ENCODE measurements at places on chromosomes 2 and 18.

DNA sequence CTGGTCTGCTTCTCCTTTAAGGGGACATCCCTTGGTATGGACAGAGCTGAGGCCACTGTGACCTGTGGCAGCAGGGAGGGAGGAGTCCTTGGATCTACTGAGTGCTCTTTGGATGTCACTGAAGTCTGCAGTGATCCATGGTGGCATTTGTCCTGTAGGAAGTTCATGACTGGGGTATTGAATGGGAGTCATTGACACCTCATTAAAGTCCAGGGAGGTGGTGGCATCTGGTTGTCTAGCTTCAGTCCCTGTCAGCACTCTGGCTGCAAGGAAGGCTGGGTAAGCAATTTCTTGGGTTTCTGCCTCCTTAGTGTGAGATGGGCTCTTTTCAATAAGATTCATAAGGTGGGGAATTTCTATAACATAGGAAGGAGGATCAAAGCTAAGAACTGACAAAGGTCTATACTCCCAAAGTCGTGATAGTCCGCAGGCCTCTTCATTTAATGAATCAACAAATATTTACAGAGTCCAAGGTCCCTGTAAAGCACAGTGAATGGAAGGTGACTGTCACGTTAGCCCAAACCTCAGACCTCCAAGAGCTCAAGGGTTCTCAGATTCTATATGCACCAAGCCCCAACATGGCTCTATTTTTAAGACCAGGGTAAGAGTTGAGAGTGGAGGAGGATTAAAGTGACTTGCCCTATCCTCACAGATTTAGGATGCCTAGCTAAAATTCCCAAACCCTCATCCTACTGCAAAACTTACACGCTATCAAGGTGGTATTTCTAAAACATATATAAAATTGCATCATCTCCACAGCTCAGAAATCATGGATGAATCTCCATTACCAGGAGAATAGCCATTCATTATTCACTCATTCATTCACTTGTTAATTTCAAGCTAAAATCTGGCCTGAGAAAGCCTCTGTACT, 40.2 kb downstream of the THNSL2 start:
- no peak for DNase-seq

- no peak for DNase-seq
Observed at GRCh38 chr2:118943286-118943685, 1.3 kb downstream of the MARCO start.

GRCh38 chr18:71028285-71028762, 739.5 kb downstream of the SOCS6 start:
- no peak for DNase-seq

GRCh38 chr2:170155022-170155722, 22.8 kb upstream of the MYO3B start:
- no peak for DNase-seq

GRCh38 chr2:147211484-147211883, 633.3 kb upstream of the ACVR2A start:
- DNase-seq: no peak

DNA sequence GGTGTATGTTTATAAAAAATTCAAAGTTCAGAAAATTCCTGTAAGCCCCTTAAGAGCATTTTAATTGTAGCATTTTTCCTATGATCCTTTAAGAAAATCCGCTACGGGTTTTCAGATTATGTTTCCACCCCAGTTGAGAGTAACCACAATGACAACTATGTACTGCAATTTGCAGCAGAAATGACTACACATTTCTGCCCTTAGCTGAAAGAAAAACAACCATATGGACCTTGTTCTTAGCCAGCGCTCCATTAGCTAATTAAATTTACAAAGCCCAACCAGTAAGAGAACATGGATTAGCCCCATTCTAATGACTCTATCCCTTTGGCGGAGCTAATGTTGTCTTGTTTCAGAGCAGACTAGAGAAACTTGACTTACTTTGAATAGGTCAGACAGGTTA, 247.6 kb downstream of the SLC8A1 start:
- DNase-seq: no peak

DNA sequence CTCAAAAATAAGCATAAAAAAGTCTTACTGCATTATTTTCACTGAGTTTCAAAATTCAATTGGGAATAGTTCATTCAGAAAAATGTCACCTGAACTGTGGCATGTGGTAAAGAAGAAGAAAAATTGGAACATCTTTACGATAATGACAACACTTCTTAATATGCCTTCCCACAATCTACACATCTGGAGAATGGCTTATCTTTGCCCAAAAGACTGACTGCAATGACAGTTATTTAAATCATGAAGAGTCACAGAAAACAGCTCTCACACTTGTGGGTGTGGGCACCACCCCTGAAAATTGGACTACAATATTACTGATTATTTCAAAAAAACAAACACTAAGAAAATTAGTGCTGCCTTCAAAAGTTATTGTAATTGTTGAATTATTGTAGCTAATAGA, 152.3 kb downstream of the USP34 start:
- no peak for DNase-seq

DNA sequence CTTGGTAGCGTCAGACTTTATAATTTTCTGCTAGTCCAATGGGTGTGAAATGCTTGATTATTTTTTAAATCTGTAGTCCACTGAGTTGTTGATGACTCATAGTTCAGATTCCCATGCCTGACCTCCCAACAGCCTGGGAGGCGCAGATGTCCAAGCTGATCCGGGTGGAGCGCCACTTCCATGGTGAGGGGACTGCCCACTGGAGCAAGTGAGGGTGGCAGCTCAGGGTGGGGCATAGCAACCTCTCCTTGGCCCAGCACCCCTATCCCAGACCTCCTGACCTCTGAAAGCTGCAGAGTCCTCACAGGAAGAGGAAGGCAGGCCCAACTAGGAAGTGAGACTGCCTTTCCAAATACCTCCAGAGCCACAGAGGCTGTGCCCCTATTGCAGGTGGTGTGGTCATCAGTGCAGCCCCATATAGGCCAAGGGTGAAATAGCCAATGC, 4.4 kb downstream of the MAL start:
- DNase-seq: no peak

- DNase-seq: no peak
Observed at GRCh38 chr18:10424585-10425307, 29.7 kb upstream of the APCDD1 start.

DNA sequence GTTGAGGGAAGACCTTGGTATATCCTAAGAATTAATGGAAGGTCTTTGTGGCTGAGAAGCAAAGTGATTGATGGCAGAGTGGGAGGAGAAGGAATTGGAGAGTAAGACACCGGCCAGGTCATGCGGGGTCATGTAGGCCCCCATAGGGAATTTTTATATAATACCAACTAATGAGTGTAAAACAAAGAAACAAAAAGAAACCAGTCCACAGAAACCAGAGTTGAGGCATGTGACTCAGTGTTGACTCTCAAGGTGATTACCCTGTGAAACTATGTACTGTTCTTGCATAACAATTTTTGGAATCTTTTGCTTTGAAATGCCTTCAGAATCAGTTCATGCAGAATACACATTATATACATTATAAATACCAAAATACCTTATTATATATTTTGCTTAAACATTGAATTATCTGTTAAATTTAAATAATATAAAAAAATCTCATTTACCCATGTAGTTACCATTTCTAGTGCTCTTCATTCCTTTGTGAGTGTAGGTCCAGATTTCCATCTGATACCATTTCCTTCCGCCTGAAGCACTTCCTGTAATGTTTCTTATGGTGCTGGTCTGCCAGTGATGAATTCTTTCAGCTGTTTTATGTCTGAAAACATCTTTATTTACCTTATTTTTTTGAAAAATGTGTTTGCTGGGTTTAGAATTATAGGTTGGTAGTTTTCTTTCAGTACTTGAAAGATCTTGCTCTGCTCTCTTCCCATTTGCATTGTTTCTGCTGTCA, 8.6 kb downstream of the CLIP4 start:
- no peak for DNase-seq

DNA sequence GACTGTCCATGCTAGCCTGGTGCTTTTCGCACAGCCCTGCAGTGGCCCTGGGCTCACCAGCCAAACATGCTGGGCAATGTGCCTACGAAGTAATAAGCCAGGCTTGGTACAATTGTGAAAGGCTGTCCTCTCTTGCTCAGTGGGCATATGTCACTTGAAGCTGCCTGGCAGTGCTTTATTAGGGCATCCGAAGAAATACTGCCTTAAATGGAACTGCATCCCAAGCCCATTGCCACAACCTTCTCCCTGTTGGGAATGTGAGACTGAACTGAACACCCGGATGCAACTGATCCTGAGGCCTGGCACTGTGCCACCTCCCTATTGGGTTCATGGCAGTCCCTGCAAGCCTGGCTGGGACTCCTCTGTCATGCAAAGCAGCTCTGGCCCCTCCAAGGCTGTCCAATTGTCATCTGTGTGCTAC, 15.9 kb downstream of the CAPG start:
- DNase-seq: no peak

GRCh38 chr2:237758185-237758584, 40.4 kb upstream of the RBM44 start:
- no peak for DNase-seq

DNA sequence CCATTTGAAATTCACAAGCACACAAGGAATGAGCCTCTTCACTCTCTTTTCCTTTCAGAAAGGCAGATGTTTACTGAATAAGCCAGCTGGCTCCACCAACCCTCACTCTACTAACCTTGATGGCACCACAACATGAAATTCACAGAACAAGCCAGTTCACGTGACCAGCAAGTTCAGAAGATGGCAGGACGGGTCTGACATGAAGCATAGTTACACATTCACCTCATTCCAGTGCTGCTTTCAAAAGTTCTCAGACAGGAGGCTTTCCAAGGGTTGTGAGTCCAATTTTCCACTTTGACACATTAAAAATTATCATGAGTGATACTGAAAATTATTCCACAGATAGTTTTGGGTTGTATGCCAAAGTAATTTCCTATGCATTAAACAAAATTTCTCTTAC, 74.2 kb upstream of the MBOAT2 start:
- no peak for DNase-seq

GRCh38 chr2:228268756-228269155, 87.3 kb upstream of the SPHKAP start:
- no peak for DNase-seq

DNA sequence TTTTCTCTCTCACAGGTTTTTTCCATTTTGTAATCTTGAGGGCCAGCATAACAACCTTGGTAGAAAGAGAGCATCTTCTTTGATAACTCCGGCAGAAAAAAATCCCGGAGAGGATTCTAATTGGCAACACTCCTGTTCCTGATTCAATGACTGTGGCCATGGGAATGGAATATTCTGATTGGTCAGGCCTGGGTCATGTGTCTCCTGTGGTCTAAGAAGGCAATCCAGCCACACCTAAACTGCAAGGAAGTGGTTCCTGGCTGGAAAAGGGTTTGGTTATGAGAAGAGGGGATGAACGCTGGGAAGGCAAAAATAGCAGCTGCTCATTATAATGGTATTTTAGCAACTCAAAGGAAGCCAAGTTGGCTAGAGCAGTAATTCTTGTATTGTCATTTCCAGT, 24.8 kb upstream of the ZNF638 start:
- DNase-seq: no peak

- no peak for DNase-seq
Observed at GRCh38 chr2:134306521-134306920, 52.6 kb downstream of the MGAT5 start.

DNA sequence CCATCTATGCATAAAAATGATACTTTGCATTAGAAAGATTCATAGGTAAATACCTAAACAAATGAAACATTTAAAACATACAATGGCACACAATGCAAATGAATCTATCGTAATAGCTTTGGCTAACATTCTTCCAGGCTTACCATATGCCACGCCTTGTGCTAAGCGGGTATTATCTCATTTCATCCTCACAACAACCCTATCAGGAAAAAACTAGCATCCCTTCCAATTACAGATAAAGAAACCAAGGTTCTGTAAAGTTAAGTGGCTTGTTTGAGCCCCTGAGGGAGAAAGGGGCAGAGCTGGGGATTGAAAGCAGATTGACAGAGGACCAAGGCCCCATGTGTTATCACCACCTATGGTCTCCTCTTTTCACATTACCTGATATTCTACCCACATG, 145.4 kb upstream of the ETAA1 start:
- no peak for DNase-seq

DNA sequence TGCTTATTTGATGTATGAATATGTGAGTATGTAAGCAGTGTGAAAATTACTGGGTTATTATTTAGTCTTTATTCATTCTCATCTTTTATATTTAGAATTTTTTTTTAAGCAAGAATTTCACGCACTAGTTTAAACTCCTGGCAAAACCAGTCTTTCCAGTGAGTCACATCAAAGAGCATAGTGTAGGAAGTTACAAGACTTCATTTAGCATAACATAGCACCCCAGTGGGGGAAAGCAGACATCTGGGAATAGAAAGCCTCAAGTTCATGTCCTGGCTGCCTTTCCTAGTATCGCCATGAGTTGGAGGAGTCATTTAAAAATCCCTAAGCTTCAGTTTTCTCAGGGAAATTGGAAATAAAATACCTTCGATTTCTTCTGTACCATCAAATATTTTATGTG, 408.3 kb downstream of the NUP35 start:
- no peak for DNase-seq

DNA sequence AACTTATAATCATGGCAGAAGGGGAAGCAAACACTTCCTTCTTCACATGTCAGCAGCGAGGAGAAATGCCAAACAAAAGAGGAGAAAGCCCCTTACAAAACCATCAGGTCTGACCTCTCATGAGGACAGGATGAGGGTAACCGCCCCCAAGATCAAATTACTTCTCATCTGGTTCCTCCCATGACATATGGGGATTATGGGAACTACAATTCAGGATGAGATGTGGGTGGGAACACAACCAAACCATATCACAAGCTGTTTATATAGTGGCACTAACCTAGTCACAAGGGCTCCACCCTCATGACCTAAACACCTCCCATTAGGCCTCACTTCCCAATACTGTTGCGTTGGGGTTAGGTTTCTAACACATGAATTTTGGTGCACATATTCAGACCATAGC, 110.0 kb downstream of the OSBPL6 start:
- no peak for DNase-seq

DNA sequence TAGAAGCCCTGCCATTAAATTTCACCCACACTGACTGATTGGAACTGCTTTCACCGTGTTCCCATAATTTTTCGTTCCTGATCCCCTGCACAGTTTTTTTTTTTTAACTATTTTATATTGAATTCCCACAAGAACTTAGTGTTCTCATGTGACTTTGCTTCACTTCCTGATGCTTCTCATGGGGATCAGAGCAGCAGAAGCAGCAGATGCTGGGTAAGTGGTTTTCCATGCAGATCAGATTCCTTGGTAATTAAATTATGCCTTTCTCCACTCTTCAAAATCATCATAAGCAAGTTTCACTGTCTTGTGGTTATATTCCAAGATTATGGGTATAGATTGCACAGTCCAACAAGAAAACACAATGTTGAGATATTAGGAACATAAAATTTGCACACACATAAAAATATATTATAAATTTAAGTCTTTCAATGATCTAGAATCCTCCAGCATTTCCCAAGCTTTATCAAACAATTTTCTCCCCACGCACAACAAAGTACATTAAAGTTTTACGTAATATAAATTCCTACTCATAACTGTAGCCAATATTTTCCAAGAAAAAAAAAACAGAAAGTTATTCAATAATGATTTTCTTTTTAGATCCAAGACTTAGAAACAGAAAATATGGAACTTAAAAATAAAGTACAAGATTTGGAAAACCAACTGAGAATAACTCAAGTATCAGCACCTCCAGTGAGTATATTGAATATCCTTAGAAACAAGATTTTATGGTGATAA, 277.9 kb downstream of the GULP1 start:
- no peak for DNase-seq

Measured in stimulated activated CD8-positive, alpha-beta memory T cell treated with anti-CD3 and anti-CD28 coated beads, Interleukin-7, amount 100 ng/mL, for 1 hour (primary cell).